ENCODE measurements at places on chromosomes 2 and 18.

GRCh38 chr2:86397986-86398385 is 43.2 kb upstream of the KDM3A start:
- DNase-seq, result no peak

DNA sequence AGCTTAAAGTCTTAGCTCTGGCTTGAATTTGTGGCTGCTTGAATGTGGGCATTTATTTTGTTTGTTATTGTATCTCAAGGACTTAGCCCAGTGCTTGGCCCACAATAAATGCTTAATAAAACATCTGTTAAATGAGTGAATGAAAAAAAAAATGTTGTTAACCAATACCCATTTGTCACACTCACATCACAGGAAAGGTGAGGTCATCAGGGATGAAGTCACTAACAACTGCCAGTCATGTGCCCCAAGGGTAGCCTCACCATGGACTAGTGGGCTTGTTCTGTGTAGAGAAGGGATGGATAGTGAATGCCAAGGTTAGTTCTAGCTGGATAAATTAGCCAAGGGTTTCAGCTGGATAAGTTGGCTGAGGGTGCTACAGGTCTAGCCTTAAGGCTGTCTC is 3.0 kb downstream of the NRBP1 start:
- no peak for DNase-seq

- peak; percentile 76 for DNase-seq
Measured at GRCh38 chr2:173448938-173449471, 94.3 kb downstream of the CDCA7 start.

- DNase-seq, result no peak
Measured at GRCh38 chr2:24125956-24126355, 2.7 kb downstream of the FAM228B start.
